ENCODE measurements at places on chromosomes 16 and 17.

- DNase-seq = peak; percentile 61
Observed at GRCh38 chr17:7294614-7295153, at the start of gene YBX2. Gene YBX2, minus strand, starts transcription at chr17:7294639. Its CDS starts 139 bp downstream, at chr17:7294500.

DNA sequence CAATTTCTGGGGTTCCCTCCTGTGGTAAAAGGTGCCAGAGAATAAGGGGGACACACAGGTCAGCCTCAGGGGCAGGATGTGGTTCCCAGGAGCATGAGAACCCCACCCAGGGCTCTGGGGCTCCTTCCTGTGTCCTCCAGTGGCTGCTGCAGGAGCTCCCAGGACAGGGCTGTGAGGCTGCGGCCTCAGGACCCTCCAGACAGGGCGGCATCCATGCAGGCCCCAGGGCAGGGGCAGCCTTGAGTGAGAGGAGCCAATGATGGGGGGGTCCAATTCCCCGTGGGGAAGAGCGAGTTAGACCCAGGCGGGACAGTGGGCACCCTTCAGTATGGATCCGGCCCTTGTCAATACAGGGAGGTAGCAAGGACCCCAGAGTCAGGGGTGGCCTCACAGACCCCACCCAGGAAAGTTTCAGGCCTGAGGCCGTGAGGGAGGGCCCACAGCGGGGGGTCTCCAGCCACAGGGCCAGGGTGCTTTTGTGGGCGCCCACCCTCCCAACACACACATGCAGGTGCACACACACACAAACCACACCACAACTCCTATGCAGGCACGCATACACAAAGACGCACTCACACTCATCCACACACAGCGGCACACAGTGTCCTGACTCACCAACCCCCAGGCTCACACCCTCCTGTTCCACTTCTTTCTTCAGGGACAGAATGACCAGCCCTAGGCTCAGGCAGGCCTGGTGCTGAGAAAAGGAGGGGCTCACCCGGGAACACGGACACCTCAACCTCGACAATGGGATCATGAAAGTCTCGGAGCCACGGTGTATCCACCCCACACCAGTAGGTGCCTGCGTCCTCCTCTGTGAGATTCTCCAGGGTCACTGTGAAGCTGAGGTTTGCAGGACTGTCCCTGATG, 1.8 kb downstream of the CD300C start:
- no peak for DNase-seq

DNA sequence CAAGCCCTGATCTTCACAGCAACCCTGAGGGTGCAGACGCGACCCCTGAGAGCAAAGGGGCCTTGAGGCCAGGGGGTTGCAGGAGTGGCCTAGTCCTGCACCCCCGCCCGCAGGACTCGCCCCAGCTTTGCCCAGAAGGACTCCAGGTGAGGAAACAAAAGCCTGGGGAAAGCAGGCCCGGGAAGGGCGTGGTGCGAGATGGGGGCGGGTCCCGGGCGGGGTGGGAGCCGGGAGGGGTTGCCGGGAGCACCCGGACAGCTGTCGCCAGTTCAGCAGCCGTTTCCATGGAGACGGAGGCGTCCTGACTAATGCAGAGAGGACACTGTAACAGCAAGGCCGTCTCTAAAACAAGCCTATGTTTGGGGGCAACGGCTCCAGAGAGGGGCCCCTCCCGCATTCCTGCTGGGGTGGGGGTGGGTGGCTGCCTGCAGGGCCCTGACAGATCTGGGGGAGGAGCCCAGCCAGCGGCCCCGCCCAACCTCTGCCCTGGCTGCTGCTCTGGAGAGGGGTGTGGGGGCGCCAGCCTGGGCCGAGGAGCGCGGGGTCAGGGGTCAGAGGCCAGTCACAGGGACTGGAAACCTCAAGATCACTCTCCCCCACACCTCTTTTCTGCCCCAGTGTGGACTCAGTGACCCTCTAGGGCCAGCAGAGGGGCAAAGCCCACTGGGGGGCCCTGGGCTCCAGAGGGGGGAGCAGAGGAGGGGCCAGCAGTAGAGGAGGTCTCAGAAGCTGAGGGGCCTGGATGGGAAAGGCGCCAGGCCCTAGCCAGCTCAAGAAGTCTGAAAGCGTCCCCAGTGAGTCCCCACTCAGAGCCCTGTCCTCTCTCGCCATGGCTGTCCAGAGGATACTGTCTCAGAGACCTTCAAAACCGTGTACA, 3.1 kb upstream of the TPPP3 start:
- DNase-seq = no peak

- DNase-seq = no peak
Observed at GRCh38 chr16:73997971-73998370, 298.6 kb upstream of the PSMD7 start.

GRCh38 chr17:416293-417206, 63.9 kb upstream of the RPH3AL start:
- peak; percentile 17 for DNase-seq

- DNase-seq = no peak
Observed at GRCh38 chr16:27781195-27781524, 231.2 kb downstream of the KATNIP start.

GRCh38 chr16:23288726-23289512, 13.2 kb upstream of the SCNN1B start:
- no peak for DNase-seq

DNA sequence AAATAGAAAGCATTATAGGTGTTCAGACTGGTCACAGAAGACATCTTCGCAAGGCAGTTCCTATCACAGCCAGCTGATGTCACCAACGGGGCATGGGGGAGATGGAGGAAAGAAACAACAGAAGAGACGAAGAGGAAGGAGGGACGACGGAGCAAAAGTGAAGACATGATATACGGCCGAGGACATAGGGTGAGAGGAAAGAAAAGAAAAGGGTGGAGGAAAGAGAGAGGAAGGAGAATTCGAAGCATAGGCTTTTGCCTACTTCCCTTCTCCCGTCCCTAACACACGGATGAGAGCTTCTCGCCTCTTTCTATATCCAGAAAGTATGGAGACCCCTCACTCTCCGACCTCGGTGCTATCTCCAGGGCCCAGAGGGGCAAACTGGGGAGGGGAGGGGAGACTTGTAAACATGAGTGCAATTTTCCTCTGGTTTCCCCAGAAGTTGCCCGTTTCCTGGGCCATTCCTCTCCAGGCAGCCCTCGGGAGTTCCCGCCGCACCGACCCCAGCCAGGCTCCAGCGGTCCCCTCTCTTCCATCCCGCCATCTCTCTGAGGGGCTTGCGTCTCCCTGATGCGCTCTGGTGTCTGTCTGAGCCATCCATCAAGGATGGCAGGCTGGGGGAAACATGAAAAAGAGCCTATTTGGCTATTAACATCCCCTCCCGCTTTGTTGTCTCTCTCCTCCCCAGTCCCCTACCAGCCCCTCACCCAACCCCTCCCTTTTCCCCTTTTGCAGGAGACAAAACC, 26.0 kb downstream of the COPZ2 start:
- no peak for DNase-seq

All from activated T-helper 9 cell treated with anti-CD3 and anti-CD28 coated beads, Interleukin-2, amount 50 U/mL, for 16 hours (primary cell).